ENCODE measurements at places on chromosomes 1 and 21.

DNA sequence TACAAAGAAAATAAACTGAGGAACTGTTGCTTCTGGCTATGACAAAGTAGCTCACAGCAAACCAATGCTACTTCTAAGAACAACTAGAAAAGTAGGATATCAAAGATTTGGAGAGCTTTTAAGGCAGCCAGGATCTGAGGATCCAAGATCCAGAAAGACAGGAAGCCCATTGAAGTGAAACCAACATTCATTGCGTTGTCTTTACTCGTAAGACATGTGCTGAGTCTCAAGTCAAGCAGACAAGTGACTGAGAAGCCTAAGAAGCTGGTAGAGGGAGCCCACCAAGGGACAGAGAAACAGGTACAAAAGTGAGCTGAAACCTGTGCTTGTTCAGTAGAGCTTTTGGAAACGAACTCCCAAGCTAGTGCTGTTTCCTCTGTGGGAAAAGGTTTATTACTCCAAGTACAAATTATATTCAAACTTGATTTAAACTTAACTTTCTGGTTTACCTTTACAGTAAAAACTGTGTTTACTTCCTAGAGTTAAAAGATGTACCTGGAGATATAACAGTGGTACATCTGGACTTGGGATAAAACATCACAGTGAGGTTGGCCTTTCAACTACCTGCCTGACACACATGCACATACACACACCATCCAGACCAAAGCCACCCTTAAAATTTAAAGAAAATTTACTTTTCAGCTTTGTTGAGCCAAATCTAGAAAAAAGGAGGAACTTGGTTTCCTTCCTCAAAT, 41.2 kb downstream of the NME7 start:
- no peak for DNase-seq

DNA sequence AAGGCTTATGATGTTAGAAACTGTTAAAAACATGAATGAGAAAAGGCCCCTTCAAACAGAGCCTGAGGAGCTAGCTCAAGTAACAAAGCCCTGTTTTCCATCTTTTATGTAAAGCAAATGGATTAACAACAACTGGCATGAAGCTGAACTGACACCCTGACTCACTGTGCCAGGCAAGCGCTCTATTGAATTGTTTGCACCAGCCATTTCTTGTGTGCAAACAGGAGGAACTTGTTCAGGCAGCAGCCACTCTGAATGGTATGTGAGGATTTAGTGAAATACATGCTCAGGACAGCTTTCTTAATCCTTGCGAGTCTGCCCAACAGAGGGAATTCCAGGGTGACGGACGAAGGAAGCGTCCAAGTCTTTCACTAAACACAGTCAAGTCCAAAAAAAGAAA, 291.1 kb upstream of the ADGRL2 start:
- no peak for DNase-seq

DNA sequence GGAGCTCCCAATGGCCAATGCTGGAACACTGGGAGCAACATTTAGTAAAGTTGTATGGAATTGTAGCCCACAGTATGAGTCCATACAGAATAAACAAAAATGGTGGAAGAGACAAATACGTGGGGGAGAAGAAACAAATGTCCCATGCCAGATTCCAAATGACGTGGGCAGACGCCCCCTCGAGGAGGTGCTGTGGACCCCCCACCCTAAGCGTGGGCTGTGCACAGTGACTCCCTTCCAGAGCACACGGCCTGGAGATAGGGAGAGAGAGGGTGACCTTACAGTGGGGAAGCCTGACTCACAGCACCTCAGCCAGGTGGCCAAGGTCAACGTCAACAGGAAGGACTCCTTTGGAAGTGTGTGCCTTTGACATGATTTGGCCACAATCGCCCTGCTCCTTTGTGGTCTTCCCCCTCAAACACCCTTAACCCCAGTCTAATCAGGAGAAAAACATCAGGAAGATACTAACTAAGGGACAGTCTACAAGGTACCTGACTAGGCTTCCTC, 13.7 kb upstream of the PDE9A start:
- no peak for DNase-seq

DNA sequence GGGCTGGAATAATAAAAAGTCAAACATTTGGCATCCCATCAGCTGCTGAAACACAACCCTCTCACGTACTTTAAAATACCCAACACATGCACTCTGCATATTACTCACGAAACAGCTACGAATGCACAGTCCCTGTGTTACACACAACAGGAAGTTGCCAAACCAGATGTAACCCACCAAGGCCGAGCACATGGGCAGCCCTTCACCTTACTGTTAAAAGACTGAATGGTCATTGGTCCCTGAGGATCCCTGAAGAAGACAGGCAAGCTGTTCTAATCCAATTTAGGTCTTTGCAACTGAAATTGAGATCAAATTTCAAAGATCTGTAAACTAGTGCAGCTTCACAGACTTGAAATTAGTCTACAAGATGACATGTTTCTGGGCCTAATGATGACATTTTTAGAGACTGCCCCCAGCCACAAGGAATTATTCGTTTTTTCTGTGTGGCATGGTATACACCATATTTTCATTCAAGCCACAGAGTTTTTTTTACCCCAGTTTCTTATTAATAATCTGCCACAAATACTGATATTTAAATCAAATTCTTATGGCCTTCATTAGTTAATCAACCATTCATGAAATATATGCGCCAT, 25.6 kb upstream of the IER5 start:
- DNase-seq, result no peak

DNA sequence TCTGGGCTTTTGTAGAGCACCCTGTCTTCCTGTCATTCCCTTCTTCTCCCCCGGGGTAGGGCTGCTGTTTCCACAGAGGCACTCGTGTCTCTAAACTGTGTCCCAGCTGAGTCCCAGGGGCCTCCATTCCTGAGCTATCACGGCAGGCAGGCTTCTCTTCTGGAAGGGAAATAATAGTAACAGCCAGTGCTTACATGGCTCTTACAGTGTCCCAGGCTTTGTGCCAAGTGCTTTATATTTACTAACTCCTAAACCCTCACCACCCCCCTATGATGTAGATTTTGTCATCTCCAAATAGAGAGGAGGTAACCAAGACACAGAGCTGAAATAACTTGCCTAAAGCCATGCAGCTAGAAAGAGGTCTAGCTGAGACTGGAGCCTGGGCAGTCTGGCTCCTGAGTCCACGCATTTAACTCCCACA, 1.4 kb upstream of the CELF3 start:
- DNase-seq, result no peak

DNA sequence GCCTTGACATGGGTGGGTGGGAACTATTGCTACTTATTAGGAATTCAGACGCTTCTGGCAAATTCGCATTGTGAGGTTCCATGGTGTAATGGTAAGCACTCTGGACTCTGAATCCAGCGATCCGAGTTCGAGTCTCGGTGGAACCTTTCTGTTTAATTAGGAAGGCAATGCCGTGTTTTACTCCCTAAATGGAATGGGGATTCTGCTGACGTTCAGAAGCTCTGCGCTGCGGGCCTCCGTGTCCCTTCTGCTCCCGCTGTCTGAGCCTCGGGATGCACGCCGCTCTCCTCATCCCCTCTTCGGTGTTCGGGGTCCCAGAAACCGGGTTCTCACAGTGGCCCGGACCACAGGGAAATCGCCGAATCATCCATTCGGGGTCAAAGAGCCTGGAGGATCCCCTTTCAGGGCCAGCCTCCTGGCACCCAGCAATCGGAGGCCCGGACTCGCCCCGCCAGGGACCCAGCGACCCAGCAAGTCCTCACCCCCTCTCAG, 280.3 kb downstream of the FAM72C start:
- DNase-seq, result no peak

DNA sequence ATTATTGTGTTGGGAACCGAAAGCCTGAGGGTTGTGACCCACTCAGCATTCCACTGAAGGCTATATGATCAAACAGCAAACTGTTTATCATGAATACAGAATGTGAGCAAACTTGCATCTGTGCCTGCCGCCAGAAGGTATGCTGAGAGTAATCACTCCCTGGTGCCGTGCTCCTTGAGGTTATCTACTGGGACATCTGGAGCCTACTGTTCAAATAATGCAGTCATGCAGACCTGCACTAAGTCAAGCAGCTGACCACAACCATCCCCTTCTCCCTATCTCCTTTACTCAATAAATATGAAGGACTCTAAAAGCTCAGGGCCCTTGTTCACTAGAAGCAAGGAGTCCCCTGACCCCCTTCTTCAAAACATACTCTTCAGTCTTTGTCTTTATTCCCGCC, 13.5 kb downstream of the GSTM5 start:
- DNase-seq, result no peak

DNA sequence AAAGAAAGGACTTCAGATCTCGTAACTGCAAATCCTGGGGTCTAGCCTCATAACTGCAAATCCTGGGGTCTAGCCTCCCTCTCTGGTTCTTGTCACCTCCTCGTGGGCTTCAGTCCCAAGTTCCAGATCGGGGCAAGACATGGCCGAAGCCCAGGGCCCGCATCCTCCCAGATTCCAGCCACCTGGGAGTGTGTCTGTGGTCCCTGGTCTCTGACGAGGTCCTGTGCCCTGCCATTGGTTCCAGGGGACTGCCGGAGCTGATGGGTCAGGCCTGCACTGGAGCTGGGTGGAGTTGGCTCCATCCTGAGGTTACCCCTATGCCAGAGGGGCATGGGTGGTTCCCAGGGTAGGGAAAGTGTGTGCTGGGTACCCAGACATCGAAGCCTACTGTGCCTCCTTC, 17.7 kb upstream of the C1orf174 start:
- no peak for DNase-seq

DNA sequence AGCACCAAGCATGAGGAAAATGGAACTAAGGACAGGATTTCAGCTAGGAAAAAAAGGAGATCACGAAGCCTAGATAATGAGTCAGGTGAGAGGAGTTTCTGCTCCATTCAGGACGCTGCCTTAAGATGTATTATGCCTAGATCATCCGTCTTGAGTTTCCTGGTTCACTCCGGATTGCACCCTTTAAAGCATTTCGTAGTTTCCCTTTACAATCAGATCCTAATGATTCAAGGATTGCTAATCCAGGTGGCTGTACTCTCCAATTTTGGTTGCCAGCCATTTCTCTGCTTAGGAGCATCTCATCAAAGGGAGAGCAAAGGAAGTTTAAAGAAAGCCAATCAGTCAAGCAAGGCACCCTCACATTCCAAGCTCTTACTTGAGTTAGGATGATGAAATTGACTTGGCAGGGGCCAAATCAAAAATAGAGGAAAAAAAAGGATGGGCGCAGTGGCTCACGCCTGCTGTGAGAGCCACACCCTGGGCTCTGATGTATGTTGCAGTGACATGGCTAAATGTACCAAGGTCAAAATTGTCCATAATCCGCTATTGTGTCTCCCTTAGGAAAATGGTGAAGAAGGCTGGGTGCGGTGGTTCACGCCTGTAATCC, 156.9 kb upstream of the SOD1 start:
- DNase-seq, result no peak

- DNase-seq, result no peak
Observed at GRCh38 chr1:19828546-19828945, 13.5 kb upstream of the RNF186 start.

- no peak for DNase-seq
Observed at GRCh38 chr1:10592373-10592772, 117.6 kb downstream of the PEX14 start.

- no peak for DNase-seq
Observed at GRCh38 chr1:220224033-220224432, 48.2 kb downstream of the RAB3GAP2 start.

- DNase-seq, result no peak
Observed at GRCh38 chr1:112937495-112937894, 18.5 kb downstream of the SLC16A1 start.

- DNase-seq, result no peak
Observed at GRCh38 chr1:156509424-156510034, 9.0 kb upstream of the MEF2D start.

- DNase-seq, result no peak
Observed at GRCh38 chr1:196401452-196401833, 206.8 kb downstream of the KCNT2 start.

GRCh38 chr1:47399138-47399845, 16.8 kb upstream of the FOXE3 start:
- DNase-seq, result no peak

DNA sequence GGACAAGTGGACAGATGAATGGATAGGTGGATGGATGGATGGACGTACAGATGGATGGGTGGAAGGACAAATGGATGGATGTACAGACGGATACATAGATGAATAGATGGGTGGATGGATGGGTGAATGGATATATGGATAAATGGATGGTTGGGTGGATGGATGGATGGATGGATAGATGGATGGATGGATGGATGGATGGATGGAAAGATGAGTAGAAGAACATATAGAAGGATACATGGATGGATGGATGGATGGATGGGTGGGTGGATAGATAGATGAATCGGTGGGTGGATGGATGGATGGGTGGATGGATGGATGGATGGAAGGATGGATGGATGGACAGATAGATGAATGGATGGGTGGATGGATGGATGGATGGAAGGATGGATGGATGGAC, 274.3 kb downstream of the KAZN start:
- no peak for DNase-seq

All from NCI-H187 (cell line).